ENCODE measurements at places on chromosomes 1 and 21.

GRCh38 chr1:227192163-227192562, 126.1 kb downstream of the CDC42BPA start:
- peak; percentile 2 for DNase-seq

DNA sequence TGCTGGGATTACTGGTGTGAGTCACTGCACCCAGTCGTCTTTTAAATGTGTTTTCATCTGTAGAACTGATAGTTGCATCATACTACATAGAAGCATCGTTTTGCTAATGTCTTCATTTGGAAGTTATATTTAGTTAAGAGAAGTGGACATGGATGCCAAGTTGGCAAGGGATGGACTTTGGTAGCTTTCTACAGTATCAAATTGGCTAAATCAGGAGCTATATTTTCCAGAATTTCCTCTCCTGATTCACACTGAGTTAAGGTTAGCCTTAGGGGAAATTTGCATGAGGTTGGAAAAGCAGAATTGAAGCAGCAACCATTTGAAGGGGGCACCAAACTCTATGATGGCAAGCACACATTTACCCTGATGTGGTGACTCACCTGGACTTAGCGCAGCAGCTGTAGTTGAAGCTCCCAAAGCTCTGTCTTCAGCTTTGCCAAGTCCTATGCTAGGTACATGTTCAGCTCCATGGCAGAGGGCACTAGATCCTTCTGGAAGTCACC, 43.9 kb downstream of the DUSP10 start:
- DNase-seq: no peak

- peak; percentile 87 for DNase-seq
Observed at GRCh38 chr1:154870115-154870571, at the start of gene KCNN3. Gene KCNN3 (minus strand): TSS chr1:154870281. CDS start chr1:154869964, 317 bp downstream.

GRCh38 chr1:224733027-224733911, 117.2 kb downstream of the CNIH3 start:
- peak; percentile 65 for DNase-seq

DNA sequence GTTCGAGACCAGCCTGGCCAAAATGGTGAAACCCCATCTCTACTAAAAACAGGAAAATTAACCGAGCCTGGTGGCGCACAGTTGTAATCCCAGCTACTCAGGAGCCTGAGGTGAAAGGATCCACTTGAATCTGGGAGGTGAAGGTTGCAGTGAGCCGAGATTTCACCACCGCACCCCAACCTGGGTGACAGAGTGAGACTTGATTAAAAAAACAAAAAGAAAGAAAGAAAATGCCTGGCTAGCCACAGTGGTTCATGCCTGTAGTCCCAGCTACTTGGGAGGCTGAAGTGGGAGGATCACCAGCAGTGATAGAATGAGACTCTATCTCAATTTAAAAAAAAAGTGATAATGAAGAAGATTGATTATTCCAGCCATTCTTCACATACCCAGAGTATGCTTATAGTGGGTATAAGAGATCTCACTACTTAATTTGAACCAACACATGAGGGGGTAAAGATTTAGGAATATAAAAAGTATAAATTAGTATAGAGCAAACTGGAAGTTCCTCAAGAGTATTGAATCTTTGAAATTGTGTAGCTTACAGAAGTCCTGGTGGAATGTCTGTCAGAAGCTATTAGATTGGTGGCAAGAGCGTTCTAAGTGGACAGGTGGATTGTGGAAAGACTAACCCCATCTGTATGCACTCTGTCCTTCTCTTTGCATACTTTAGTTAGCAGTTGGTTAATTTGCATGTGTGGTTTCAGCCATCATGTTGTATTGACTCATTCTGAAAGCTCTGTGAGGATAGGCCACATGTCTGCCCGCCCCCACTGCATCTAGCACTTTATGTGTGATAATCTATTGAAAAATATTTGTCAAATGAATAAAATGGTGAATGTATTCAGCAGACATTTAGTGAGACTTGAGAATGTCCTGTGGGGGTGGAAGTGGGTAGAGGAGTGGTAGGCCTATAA, 25.0 kb downstream of the RLF start:
- peak; percentile 81 for DNase-seq

- no peak for DNase-seq
Observed at GRCh38 chr1:95003433-95003738, 69.4 kb downstream of the ALG14 start.

DNA sequence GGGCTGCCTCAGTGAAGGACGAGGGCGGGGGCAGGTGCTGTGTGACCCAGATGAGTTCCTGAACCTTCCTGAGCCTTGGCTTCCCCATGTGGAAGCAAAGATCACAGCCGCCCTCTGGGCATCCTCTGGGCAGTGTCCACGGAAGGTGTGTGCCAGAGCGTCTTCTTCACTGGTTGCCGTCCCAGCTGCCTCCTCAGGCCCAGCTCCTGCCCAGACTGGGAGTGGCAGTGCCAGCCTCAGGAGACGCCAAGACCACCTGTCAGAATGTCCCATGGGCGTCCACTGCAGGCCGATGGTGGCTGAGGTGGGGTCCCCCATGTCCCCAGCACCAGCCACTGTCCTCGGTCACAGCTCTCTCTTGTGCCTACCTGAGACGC, 10.2 kb downstream of the ARHGEF16 start:
- DNase-seq: no peak

Measured in inflammatory macrophage treated with lipopolysaccharide for 4 hours (primary cell).